Mammary microvascular endothelial cell (primary cell): ENCODE measurements at places on chromosomes 11 and 22. TPM values are rescaled to one million over a fixed set of nuclear protein-coding genes. Genes with fewer than 3 reads are reported as not detected.

Gene GP1BB
- 1.0 and 3.7 TPM in 2 replicates for total RNA-seq

Gene PRG3
- total RNA-seq, result not detected in 2 replicates

Gene SLC22A25
- total RNA-seq, result not detected in 2 replicates

Gene EEF1G
- total RNA-seq, result 1,562 and 1,604 TPM in 2 replicates

Gene CCDC87
- 0.05 TPM in 1 of 2 replicates, not detected in the other for total RNA-seq

Gene TRIM48
- total RNA-seq, result not detected in 2 replicates

Gene PLXNB2
- total RNA-seq, result 68.6 and 71.5 TPM in 2 replicates

Gene DCHS1
- total RNA-seq, result 22.5 and 23.9 TPM in 2 replicates

Gene GRM5
- total RNA-seq, result 0.07 and 0.15 TPM in 2 replicates

Gene PDGFB
- 172 and 190 TPM in 2 replicates for total RNA-seq

Gene IGSF22
- total RNA-seq, result not detected in 2 replicates

Gene LRRC32
- total RNA-seq, result 129 and 139 TPM in 2 replicates

Gene GLYAT
- total RNA-seq, result not detected in 2 replicates

Gene MOGAT2
- total RNA-seq, result not detected in 2 replicates

Gene WNT11
- total RNA-seq, result not detected in 2 replicates

Gene SMIM35
- not detected in 2 replicates for total RNA-seq

Gene CRYBB2
- not detected in 2 replicates for total RNA-seq

Gene PDXP
- total RNA-seq, result 12.6 and 12.8 TPM in 2 replicates

Gene GALNT18
- 26.4 and 27.9 TPM in 2 replicates for total RNA-seq

Gene KDM4D
- 0.64 and 1.4 TPM in 2 replicates for total RNA-seq

Gene PLEKHA7
- total RNA-seq, result 0.94 and 1.1 TPM in 2 replicates

Gene RBM4
- total RNA-seq, result 101 and 107 TPM in 2 replicates

Gene TMEM25
- total RNA-seq, result 8.8 and 9.9 TPM in 2 replicates

Gene SART1
- 32.7 and 43.3 TPM in 2 replicates for total RNA-seq

Gene CDKN1C
- 2.3 and 3.2 TPM in 2 replicates for total RNA-seq

Gene TMA7B
- not detected in 2 replicates for total RNA-seq

Gene OR5A1
- total RNA-seq, result not detected in 2 replicates

Gene SLC22A6
- not detected in 2 replicates for total RNA-seq

Gene UVRAG
- 34.2 and 35.0 TPM in 2 replicates for total RNA-seq

Gene PLAAT5
- total RNA-seq, result not detected in 2 replicates

Gene F2
- total RNA-seq, result 0.10 TPM in 1 of 2 replicates, not detected in the other

Gene SMTNL1
- not detected in 2 replicates for total RNA-seq

Gene ATL3
- 72.2 and 76.1 TPM in 2 replicates for total RNA-seq

Gene CCDC89
- 0.10 and 0.13 TPM in 2 replicates for total RNA-seq

Gene APOL5
- total RNA-seq, result not detected in 2 replicates

Gene APOA5
- total RNA-seq, result not detected in 2 replicates

Gene OSBP2
- 2.3 and 2.9 TPM in 2 replicates for total RNA-seq

Gene USP35
- 5.1 and 5.4 TPM in 2 replicates for total RNA-seq

Gene NRXN2
- total RNA-seq, result not detected in 2 replicates

Gene PDGFD
- total RNA-seq, result 14.5 and 16.1 TPM in 2 replicates

Gene INPP5J
- total RNA-seq, result not detected in 2 replicates

Gene FBLN1
- total RNA-seq, result 0.07 and 0.30 TPM in 2 replicates

Gene NDUFS3
- total RNA-seq, result 89.7 and 95.1 TPM in 2 replicates

Gene RIBC2
- 0.84 and 2.1 TPM in 2 replicates for total RNA-seq

Gene CHRM4
- total RNA-seq, result 0.07 and 0.20 TPM in 2 replicates

Gene EFEMP2
- 29.5 and 33.7 TPM in 2 replicates for total RNA-seq

Gene C22orf42
- not detected in 2 replicates for total RNA-seq

Gene UBQLN3
- not detected in 2 replicates for total RNA-seq

Gene BBOX1
- not detected in 2 replicates for total RNA-seq

Gene NXPE4
- total RNA-seq, result not detected in 2 replicates

Gene IGLL5
- not detected in 2 replicates for total RNA-seq

Gene SLC22A9
- not detected in 2 replicates for total RNA-seq

Gene APOA1
- not detected in 2 replicates for total RNA-seq

Gene RFPL2
- total RNA-seq, result not detected in 2 replicates

Gene MUC6
- total RNA-seq, result not detected in 2 replicates

Gene CCDC134
- total RNA-seq, result 5.3 and 7.8 TPM in 2 replicates

Gene MAJIN
- not detected in 2 replicates for total RNA-seq

Gene PHOX2A
- not detected in 2 replicates for total RNA-seq
